NCI-H1436 treated with DMSO at 0.1 percent for 48 hours (cell line): ENCODE measurements at places on chromosomes 3 and 15.

DNA sequence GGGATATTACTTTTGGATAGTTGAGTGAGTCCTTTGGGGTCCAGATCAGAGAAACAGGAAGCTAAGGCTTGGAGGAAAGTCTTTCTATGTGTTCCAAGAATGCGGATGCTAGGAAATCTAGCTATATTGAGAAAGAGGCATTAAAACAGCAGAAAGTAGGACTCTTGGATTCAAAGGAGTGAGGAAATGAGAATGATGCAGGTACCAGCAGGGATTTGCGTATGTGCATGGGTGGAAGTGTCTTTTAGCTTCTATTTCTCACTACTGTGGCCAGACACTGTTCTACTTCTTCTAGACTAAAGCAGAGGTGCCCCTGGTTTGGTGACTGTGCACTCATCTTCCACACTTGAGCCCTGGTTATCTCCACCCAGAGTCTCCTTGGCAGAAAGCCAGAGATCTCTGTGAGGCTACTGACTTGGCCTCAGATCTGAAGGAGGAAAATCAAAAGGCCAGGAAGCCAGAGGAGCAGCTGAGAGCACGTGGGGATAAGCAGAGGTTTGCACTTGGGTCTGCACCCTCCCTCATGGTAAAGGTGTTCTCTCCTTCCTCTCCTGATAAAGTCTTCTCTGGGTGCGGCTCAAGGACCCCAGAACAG, 44.3 kb downstream of the ATP2B2 start:
- DNase-seq = no peak

DNA sequence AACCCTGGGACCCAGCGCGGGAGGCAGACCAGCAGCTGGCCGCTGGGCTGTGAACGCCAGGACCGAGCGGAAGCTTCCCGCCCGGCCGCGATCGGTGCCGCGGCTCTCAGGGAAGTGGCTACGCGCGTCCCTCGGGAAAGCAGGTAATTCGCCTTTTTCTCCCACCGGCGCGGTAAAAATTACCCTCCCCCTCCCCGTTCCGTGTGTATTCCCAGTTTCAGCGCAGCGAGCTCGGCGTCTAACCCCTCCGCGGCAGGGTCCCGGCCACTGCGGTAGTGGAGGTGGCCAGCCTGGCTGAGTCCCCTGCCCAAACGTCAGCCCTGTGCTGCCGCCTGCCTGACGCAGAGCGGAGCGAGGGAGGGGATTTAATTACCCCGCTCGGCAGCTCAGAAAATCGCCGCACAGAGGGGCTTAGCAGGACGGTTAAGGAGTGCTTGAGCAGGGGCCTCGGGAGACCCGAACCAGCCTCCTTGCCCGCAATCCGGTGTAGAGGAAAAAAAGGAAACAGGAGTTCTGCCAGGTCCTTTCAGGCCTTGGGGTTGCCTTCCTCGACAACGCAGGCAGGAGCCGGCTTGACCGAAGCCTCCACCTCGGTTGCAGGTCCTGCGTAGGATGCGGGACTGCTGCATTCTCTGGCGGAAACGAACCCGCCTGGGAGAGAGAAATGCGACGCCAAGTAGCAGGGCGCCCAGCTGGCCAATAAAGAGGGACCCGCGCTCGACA, 2.9 kb downstream of the GATA2 start:
- DNase-seq = no peak

- no peak for DNase-seq
Observed at GRCh38 chr3:127124120-127124519, 68.8 kb upstream of the PRR23E start.

- no peak for DNase-seq
Observed at GRCh38 chr15:63772520-63772919, 61.2 kb downstream of the HERC1 start.

- DNase-seq = no peak
Observed at GRCh38 chr3:155219106-155219505, 74.4 kb downstream of the STRIT1 start.

DNA sequence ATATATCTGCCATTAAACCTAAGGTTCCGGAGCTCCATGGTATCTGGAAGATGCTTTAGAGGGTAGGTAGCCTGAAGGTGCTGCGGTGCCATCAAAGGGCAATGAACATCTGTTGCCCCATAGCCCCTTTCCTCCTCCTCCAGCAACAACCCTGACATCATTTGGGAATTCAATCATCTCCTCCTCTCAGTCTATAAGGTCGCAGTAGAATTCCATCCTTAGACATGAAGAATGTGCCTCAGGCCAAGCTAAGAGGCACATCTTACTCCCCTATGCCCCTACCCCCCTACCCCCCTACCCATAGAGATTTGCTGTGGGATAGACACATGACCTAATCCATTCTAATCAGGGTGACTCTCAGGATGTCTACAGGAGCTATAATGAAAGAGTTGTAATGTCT, 1099.7 kb upstream of the CFAP20DC start:
- DNase-seq = no peak

DNA sequence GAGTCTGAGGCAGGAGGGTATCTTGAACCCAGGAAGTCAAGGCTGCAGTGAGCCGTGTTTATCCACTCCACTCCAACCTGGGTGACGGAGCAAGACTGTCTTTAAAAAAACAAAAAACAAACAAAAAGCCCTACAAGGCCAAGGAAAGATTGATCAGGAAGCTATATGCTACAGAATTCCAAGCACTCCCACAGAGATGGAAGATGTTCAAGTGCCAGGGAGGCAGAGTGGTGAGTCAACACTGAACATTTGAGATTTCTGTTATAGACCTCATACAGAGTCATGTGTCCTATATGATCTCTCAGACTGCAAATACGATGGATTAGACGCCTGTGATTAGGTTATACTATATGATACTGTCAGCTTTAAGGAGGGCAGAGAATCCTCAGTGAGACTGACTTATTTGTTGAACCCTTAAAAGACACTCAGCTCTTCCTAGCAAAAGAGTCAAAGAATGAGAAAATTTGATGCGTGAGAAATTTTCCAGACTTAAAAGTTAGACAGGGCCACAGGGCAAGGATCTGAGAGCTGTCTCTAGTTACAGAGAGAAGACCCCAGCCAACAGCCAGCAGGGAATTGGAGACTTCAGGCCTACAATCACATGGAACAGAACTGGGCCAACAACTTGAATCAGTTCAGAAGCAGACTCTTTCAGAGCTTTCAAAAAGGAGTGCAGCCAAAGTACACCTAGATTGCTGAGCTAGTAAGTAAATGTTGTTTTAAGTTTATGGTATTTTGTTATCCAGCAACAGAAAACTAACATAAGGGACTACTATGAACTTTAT, 107.6 kb downstream of the PIK3CB start:
- DNase-seq = no peak

- no peak for DNase-seq
Observed at GRCh38 chr15:25641762-25642161, 202.9 kb upstream of the UBE3A start.

DNA sequence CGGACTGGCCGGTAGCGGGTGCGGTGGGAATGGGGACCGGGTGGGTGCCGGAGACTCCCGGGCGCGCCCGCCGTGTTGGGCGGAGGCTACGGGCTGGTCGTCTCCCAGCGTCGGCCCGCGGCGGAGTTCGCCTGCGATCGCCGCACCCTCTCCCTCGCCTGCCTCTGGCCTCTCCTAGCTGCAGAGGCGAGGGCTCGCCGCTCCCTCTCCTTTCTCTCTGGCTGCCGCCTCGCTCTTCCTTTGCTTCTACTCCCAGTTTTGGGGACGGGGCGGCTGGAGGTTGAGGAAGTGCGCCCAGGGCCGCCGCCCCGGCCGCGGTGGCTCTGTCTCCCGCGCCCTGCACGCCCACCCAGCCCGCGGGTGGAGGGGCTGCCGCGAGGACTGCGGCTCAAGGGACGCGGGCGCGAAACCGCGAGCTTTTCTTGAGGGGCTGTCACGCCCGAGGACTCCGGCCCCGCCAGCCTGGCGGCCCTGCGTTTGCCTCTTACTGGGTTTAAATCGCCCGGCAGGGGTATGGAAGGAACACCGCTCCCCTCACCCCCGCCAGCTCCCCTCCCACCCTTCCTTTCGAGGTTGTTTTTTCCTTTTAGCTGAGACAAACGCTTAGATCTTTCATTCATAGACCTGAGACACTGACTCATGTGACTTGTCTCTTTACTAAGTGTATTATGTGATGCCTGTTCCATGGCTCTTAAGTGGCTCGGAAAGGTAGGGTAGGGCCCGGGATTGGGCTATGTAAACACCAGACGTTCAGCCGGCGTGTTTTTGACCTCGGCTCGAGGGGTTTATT, 654 bp downstream of the PIK3CA start:
- no peak for DNase-seq

DNA sequence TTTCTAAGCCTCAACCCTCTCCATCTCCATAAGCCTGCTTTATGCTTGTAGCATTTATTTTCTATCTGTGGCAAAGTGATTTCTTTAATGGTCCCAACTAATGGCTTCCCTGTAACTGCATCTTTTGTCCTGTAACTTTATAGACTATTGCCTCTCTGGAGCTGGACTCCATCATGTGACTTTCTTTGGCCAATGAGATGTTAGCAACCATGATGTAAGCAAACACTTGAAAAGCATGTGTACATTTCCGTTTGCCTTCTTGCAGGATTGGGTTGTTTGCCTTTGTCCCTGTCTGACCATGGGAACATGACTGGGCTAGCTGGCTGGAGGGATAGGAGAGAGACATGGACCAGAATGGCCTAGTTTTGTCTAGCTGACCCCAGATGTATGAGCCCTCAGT, 106.0 kb upstream of the LRIG1 start:
- no peak for DNase-seq

DNA sequence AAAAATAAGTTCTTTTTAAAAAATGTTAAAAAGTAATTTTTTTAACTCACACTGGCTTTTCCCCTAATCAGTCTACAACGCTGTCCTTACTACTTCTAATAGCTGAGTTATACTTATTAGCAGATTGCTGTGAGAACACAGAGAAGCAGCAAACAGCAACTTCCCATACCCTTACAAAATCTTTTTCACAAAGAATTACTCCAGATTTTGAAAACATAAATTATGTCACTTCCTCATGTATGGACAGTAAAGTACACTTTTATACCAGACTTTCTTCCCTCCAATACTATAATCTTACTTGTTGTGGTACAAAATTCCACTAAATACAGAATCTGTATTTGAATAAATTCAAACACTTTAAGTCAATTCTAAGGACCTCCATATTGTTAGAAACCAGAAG, 2.1 kb downstream of the PHC3 start:
- no peak for DNase-seq

- no peak for DNase-seq
Observed at GRCh38 chr3:84717894-84718293, 240.9 kb upstream of the CADM2 start.

GRCh38 chr3:185818267-185818875, 6.5 kb downstream of the IGF2BP2 start:
- no peak for DNase-seq

DNA sequence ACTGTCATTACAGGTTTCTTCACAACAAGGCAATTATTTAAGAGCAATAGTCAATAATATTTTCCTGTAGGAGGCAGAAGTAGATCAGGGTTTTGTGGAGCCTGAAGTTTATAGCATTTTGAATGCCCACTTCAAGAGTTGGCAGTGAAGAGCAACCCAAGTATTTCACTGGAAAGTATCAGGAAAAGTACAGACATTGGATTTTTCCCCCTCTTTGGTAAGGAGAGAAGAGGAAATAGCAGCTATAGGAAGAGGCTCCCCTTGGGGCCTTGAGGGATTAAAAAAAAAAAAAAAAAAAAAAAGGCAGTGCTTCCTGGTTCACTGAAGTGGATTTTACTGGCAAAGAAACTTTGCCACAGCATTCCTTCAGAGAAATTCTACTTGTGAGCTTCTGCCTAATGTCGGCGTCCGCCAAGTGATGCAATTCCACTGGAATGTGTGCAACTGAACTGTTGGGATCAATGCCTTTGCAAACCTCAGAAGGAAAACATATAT, 5.7 kb upstream of the CNTN6 start:
- DNase-seq = no peak

GRCh38 chr3:48715174-48715800, 1.7 kb downstream of the IP6K2 start:
- DNase-seq = no peak

GRCh38 chr3:31695280-31696008, 162.7 kb downstream of the STT3B start:
- no peak for DNase-seq

- no peak for DNase-seq
Observed at GRCh38 chr3:172846706-172847105, 96.2 kb downstream of the ECT2 start.

DNA sequence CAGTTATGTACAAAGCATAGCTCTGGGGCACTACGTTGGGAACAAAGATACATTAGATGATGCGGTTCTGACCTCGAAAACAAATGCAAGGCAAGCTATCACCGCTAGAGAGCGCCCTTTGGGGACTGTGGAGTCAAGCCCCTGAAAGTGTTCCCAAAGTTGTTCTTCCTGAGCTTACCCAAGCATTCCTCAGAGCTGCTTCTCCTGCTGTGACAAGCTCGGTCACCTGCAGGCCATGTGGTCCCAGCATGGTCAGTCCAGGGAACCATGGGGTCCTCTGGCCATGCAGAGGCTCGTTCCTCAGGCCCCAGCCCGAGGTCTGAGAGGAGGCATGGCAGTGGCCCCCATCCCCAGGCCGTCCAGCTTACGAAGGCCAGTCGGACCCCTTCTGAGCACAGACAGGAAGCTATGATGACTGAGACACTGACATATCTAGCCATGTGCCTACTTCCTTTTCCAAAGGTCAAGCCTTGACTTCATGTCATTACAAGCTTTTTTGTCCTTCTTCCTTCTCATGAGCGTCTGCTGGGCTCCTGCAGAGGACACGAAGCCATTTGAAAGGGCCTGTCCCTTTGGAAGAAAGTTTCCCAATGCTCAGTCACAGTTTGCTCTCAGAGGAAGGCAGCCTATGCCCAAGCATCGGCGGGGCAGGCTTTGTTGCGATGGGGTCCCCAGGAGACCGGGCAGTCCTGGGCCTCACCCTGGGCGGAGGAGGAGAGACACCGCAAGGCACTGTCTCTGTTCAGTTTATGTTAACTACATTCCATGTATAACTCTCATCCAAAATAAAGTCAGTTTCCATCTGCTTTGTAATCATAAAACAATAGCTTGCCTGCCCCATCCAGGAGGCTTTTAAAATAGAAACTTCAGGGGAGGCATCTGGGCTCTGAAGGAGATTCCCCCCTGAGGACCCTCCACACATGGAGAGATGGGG, 79.3 kb downstream of the ATP10A start:
- no peak for DNase-seq

DNA sequence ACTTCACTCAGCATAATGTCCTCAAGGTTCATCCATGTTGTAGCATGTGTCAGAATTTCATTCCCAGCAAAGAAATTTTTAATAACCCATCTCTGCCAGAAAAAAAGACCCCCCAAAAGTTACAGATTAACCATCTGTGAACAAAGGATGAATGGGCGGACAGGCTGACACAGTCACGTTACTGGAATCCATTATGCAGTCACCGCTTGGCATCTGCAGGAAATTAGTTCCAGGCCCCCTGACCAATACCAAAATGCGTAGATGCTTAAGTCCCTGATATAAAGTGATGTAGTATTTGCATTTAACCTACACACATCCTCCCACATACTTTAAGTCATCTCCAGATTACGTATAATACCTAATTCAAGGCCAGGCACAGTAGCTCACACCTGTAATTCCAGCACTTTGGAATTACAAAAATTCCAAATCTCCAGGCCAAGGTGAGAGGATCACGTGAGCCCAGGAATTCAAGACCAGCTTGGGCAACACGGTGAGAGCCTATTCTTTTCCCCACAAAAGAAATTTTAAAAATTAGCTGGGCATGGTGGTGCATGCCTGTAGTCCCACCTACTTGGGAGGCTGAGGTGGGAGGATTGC, 1.5 kb upstream of the SLC12A8 start:
- no peak for DNase-seq
